Right cardiac atrium (tissue), 5 donors: ENCODE measurements at places on chromosomes 2 and 18.

GRCh38 chr2:160465002-160465401 lies 28.6 kb downstream of the RBMS1 start:
- no peak for DNase-seq

DNA sequence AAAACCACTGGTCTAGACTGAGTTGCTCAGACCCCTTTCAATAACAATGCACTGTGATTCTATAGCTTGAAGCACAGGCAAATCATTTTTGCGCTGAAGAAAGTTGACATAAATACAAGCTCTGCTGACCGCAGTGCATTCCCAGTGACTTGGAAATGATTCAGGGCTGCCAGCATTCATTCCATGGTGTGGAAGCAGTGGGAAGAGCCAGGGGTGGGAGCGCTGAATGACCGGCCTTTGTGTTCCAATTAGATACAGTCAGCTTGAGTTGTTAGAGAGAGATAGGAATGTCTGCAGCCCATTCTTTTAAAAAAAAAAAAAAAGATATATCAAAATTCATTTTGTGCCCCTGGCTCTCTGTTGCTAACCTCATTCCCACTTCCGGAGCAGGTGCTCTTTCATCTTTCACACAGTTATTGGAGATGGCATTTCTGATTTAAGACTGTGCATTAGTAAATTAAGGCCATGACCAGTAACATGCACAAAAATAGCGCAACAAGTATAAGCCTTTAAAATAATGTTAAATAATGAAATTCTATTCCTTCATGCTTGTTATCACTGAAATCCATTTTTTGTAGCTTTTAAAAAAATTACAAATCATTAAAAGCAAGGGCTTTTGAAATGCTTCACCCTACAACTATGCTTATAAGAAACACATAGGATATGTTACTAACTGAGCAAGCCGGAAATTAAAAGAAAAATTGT lies 59.4 kb upstream of the CTLA4 start:
- peak; percentile 81 for DNase-seq

GRCh38 chr2:218307415-218308090 lies 15.2 kb upstream of the TMBIM1 start:
- no peak for DNase-seq

GRCh38 chr2:32688541-32688940 lies 60.7 kb downstream of the TTC27 start:
- no peak for DNase-seq

- no peak for DNase-seq
Measured at GRCh38 chr18:13173578-13174145, 44.9 kb upstream of the LDLRAD4 start.

DNA sequence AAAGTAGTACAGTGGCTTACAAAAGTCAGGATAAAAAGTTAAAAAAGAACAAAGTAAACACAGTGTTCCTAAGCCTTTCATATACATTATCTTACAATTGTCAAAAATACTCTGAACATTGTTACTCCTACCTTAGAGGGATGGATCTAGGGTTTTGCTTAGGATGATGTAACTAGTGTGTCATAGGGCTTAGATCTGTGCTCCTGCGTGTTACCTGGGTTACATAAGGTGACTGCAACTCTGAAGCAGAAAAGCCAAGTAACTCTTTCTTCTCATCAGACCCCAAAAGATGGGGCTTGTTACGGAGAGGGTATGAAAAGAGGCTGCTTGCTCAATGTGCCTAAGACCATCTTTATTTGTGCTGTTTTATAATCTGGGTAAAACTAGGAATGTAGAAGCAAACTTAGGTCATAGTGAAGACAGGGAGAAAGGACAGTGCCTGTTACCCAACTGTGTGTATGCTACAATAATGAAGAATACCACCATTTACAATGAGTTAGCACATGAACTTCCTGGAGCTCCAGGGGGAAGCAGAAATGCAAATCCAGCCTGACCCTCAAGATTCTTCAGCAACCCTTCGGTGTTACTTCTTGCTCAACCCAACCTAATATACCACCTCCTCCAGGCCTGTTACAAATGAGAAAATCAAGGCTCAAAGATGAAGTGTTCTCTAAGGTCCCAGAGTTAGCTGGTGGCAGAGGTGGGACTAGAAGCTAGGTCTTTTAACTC lies 42.0 kb upstream of the STK17B start:
- DNase-seq, result no peak

DNA sequence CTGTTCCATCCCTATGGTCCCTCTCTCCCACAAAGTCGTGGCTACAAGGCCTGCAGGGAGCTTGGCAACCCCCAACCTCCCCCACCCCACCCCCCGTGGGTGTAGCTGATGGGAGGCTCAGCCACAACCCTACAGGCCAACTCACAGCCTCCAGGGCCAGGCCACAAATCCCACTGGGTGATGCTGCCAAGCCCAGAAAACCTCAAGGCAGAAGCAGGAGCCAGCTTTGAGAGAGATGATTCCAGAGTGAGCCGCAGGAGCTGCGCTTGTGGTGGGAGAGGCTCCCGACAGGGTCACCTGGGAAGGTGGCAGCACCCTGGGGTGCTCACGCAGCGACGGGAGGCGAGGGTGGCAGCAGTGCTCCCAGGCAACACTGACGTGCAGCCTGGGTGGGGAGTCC lies 44.8 kb downstream of the ADCY3 start:
- no peak for DNase-seq

DNA sequence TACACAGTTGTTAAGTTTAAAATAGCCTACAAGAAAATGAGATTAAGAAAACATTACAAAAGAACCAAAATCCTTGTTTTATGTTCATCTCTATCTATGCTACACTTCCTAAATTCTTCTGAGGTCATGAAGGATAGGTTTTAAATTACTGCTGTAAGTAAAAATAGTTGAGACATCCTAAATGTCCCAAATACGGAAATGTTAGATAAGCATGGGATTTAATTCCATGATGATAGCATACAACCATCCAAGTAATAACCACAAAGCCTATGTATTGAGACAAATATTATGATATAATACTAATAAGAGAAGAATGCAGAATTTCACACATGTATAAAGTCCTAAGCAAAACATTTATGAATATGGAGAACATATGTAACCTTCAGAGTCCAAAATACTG lies 34.1 kb downstream of the PIEZO2 start:
- no peak for DNase-seq

DNA sequence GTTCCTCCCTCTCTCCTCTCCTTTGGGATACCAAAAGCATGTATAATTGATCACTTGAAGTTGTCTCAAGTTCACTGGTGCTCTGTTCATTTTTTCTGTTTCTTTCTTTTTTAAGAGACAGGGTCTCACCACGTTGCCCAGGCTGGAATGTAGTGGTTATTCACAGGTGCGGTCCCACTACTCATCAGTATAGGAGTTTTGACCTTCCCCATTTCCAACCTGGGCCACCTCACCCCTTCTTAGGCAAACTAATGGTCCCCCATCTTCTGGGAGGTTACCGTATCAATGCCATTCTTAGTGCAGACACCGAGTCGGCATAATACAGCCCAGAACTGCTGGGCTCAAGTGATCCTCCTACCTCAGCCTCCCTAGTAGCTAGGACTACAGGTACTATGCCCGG lies 31.3 kb upstream of the TMEM247 start:
- no peak for DNase-seq

DNA sequence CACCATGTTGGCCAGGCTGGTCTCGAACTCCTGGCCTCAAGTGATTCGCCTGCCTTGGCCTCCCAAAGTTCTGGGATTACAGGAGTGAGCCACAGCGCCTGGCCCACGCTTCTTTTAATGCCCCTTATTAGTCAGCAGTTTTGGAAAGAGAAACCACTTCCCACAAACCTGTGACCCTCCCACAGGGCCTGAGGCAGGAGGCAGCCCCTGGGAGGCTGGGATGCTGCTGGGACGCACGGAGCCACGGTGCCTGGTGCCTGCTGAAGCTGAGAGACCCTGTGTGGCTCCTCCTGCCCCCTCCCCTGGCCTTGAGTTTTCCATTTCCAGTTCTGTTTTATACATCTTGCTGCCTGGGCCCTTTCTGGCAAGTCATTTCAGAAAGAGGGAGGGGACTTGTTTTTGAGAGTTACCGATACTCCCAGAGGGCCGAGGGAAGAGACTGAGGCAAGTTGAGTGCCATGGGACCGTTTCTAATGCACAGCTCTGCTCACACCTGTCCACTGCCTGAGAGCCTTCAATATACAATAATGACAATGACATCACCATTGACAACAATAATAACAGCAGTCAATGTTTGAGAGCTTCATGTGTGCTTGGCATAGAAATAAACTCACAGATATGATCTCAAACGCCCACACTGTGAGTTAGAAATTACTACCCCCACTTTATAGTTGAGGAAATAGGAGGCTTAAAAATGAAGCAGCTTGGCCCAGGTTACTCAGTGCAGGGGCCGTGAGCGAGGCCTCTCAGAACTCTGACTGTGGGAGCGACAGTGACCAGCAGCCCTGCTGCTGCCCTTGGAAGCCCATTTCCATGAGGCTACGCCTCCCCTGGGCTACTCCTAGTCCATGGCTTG lies 78.1 kb upstream of the YWHAQ start:
- DNase-seq, result no peak
